Fibroblast of upper back skin (primary cell): ENCODE measurements at places on chromosomes 4 and X.
A peak's percentile ranks its signal among the peaks of the same experiment; 100 is the strongest.

DNA sequence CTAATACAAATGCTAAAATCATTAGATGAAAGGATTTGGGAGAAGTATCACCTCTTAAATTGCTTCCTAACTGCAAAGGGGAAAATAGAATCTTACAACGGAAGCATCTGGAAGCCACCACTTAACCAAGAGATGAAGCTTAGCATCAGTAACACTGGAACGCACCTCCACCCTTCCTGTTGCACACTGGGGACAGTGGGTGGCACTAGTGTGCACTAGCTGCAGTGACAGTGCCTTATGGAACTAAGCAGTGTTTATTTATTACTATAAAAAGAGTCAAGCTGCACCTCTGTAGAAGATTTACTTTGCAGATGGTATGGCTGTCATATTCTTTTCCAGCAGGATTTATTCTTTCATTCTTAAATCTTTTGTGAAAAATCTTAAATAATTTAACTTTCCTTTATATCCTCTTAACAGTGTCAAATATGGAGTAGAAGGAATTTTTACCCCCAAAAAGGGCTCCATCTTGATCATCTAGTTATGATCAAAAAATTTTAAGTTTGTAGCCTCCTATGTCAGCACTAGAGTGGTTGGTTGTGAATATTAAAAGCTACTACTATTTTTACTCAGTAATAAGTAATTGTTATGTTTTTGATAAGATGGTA, 76.7 kb downstream of the SCD5 start:
- DNase-seq = no peak

GRCh38 chr4:19941434-19941833, 310.3 kb upstream of the SLIT2 start:
- DNase-seq = peak; percentile 69

- peak; percentile 85 for DNase-seq
Measured at GRCh38 chr4:78784236-78784865, 8.2 kb downstream of the BMP2K start.

DNA sequence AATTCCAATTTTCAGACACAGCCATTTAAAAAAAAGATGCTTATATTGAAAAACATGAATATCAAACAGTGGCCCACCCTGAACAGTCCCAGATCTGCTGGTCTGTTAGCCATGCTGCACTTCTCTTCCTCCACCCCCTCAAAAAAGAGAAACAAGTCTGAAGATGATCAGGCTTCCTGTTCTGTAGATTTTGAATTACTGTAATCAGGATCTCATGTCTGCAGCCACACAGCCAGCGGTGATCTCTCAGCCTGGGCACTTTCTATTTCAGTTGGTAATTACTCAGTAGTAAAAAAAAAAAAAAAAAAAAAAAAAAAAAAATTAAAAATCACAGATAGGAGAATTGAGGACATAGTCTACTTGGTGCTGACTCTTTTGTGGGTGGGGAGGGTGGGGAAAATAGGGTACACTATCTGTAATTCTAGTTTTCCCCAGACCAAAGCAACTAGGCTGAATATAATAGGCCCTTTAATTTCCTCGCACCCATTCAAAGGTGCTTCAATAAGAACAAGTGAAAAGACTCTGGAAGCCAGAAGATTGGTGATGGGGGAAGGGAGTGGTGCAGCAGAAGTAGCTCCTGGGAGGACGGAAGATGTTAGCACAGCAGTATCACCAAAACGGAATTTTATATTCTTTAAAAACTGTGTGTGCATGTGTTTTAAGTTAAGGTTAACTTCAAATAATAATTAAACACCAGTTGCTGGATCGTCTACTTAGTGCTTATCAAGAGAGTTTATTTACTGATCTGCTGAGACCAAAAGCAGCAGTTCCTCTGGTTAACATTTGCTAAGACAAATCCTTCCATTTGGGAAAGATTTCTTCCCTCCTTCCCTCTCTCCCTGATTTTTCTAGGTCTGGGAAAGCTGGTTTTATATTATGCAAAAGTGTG, 47.0 kb downstream of the SPRY1 start:
- DNase-seq = no peak

- peak; percentile 28 for DNase-seq
Measured at GRCh38 chr4:81427344-81427821, 44.3 kb downstream of the RASGEF1B start.

- no peak for DNase-seq
Measured at GRCh38 chr4:27068151-27068867, 207.7 kb downstream of the STIM2 start.

DNA sequence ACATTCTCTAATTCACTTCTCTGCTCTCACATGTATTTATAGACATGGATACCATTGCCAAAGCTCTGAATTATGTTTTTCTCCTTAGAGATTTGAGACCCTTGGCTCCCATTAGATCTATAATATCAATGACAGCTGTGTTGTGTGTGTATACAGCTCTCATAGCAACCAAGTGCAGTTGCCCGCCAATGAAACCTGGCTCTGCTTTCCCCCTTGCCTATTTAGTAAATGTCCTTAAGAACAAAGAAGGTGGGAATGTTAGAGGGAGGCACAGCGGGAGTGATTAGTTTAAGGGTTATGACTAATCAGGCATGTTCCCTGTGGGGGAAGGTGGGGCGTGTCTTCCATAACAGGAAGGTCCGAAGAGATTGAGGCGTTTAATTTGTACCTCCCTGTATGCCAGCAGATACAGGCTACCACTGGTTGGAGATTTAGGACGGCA, 100.5 kb upstream of the TBC1D9 start:
- DNase-seq = peak; percentile 76

GRCh38 chrX:121254336-121254735, 206.9 kb downstream of the GLUD2 start:
- DNase-seq = no peak

DNA sequence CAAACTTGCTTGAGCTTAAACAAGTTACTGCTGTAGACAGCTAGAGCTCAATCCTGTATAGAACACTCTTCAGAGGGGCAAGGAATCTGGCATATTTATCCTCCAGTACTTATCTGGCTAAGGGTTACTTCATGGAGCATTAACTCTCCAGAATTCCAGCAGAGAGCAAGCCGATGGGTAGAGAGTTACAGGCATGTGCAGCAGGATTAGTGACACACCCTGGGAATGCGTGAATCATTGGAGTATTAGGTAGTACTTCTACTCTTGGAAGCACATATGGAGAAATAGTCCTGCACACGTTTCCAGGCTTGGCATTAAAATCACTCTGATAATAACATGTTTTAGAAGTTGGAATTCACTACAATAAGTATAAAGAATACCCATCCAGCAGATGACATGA, 35.4 kb downstream of the GRXCR1 start:
- DNase-seq = no peak

DNA sequence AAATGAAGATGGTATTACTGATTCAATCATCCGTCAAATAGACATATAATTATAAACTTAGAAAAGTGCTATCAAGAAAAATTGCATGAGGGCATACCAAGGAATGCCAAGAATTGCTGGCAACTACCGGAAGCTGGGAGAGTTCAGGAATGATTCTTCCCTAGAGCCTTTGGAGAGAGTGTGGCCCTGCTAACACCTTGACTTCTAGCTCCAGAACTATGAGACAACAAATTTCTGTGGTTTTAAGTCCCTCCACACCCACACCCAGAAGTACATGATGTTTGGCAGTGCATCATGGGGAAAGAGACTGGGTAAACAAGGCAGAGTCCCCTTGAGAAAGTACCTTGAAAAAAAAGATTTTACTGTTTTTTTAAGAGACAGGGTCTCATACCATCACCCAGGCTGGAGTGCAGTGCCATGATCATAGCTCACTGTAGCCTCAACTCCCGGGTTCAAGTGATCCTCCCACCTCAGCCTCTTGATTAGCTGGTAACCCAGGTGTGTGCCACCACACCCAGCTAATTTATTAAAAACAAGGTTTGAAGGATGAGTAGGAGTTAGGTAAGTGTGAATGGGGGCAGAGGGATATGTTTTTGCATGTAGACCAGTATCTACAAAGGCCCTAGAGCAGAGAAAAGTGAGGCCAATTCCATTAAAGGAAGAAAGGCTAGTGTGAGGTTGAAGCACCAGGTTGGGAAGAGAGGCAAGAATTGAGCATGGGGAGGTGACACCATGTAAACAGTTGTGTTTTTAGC, 53.1 kb downstream of the GSX2 start:
- peak; percentile 66 for DNase-seq
